ENCODE measurements at places on chromosomes 12 and 14.
A peak's percentile ranks its signal among the peaks of the same experiment; 100 is the strongest.

DNA sequence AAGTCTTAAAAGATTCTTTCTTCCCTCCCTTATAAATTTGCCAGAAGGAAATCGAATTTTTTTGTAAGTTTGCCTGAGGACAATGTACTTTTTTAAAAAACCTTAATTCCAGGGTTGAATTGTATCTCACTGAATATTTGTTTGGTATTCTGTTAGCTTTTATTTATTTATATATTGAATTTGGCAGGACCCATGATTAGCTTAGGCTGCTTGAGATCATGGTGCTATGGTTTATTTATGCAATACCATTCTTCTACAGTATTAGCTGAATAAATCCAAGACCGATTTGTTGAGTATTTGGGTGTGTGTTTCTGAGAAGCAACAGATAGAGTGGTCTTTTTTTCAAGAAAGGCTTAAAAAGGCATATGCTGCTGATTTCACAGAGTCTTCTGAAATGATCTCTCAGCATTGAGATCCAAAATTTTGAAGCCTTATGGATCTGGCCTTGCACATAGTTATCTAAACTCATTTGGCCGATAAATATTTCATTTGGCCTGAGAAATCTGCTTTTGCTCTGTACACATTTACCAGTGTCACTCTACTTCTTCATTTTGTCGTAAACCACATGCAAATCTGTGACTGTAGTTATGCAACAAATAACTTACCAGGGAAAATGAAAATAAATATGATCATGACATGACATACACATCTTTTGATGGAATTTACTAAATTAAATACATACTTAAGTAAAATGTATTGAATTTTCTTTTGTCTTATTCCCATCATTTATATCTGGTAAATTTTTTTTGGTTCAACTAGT lies 265.8 kb upstream of the FLRT2 start:
- no peak for DNase-seq

DNA sequence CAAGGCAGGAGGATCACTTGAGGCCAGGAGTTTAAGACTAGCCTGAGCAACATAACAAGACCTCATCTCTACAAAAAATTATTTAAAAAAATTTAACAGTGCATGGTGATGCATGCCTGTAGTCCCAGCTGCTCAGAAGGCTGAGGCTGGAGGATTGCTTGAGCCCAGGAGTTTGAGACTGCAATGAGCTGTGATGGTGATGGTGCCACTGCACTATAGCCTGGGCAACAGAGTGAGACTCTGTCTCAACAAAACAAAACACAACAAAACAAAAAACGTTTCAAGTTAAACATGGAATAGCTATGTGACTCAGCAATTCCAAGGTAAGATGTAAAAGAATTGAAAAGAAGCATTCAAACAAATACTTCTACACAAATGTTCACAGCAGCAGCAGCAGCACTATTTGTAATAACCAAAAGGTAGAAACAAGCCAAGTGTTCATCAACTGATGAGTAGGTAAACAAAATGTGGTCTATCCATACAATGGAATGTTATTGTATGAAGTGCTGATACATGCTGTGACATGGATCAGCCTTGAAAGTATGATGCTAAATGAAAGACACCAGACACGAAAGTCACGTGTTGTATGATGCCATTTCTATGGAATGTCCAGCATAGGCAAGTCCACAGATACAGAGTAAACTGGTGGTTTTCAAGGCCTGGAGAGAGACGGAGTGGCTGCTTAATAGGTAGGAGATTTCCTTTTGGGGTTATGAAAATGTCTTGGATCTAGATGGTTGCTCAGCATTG lies 31.4 kb downstream of the CFAP251 start:
- no peak for DNase-seq

- no peak for DNase-seq
Observed at GRCh38 chr14:82190742-82191141, 657.1 kb upstream of the SEL1L start.

GRCh38 chr12:6559500-6559899 lies 3.7 kb upstream of the IFFO1 start:
- no peak for DNase-seq

GRCh38 chr14:102727336-102728095 lies 49.7 kb upstream of the TRAF3 start:
- DNase-seq = peak; percentile 36

GRCh38 chr12:117892441-117892840 lies 76.3 kb downstream of the KSR2 start:
- no peak for DNase-seq

GRCh38 chr12:33476058-33476457 lies 36.4 kb upstream of the SYT10 start:
- DNase-seq = no peak

DNA sequence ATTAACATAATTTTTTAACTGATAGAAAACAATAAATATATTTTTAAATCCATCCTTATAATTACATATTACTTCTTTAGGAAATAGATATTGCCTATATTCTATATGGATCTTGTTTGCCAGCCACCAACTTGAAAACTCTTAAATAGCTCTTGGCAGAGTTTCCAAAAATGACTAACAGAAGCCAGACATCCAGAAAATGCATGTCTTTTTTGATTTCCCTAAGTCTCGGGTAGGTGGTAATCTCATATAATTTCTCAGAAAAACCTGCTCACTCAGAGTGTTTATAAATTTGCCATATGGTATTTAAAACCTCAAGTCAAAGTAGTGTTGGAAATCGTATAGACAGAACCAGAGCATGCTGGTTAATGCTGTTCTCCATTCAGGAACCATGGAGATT lies 360.4 kb upstream of the FOXG1 start:
- no peak for DNase-seq

- no peak for DNase-seq
Observed at GRCh38 chr12:109310247-109311125, 1.4 kb upstream of the FOXN4 start.

DNA sequence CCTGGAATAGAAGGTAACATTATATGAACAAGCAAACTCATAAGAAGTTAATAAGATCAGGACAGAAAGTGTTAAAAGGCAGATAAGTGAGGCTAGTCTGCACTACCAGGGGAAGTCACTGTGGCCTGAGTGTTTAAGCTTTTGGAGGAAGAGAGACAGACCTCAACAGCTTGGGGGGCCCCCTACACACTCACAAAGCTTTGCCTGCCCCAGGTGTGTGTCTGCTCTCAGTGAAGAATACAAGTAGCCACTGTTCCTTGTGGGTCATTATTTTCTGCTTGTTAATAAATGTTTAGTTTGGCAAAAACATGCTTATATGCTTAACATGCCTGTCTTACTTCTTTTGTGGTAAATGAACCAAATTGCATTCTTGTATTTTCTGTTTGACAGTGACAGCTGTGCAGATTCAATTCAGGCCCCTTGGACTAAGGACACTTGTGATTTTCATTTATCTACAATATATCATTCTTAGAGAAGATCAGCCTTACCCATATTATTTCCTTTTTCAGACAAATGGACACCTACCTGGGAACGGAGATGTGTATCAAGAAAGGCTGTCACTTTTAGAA lies 50.7 kb upstream of the C12orf71 start:
- no peak for DNase-seq

DNA sequence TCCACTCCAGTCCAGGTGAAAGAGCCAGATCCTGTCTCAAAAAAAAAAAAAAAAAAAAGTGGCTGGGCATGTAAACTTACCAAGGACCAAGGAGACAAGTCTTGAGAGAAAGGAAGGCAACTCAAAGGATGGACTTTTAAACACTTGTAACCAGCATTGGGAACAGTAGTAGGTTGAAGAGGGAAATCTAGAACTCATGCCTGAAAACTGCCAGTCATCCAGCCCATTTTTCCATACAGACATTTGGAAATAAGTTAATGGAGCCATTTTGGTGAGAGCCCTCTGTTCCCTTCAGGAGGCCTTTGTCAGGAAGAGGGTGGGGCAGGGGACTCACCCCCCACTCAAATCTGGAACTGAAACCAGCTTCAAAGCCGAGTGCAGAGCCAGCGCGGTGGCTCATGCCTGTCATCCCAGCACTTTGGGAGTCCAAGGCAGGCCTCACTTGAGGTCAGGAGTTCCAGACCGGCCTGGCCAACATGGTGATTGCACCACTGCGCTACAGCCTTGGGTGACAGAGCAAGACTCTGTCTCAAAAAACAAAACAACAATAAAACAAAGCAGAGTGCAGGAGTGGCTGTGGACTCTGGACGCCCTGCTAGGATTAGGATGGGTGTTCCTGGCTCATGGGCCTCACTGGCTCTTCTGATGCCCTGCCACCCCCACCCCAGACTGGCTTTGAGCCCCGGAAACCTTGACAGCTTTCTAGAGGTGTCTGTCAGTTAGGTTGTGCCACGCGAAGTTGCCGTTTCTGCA lies 1.6 kb upstream of the MLXIP start:
- no peak for DNase-seq

DNA sequence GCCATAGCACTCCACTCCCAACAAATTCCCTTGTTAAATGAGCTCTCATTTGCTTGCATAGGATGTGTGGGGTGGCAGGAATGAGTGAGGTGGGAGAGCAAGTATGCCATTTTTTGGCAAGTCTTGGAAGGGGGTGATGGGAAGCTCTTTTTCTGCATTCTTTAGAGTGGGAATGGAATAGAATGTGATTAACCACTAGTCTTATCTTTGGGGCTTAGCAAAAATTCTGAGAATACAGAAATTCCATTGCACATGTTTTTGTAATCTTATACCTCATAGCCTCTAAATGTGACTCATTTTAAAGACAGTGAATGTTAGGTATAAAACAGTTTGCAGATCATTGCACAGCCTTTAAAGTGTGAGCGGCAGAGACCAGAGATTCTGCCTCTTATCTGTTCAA lies 28.4 kb upstream of the NEDD1 start:
- no peak for DNase-seq

- DNase-seq = no peak
Observed at GRCh38 chr12:14769466-14769968, 33.8 kb downstream of the WBP11 start.

- DNase-seq = no peak
Observed at GRCh38 chr12:94208622-94208966, 60.2 kb downstream of the PLXNC1 start.

GRCh38 chr14:77638771-77639171 lies 22.3 kb upstream of the SPTLC2 start:
- DNase-seq = no peak

DNA sequence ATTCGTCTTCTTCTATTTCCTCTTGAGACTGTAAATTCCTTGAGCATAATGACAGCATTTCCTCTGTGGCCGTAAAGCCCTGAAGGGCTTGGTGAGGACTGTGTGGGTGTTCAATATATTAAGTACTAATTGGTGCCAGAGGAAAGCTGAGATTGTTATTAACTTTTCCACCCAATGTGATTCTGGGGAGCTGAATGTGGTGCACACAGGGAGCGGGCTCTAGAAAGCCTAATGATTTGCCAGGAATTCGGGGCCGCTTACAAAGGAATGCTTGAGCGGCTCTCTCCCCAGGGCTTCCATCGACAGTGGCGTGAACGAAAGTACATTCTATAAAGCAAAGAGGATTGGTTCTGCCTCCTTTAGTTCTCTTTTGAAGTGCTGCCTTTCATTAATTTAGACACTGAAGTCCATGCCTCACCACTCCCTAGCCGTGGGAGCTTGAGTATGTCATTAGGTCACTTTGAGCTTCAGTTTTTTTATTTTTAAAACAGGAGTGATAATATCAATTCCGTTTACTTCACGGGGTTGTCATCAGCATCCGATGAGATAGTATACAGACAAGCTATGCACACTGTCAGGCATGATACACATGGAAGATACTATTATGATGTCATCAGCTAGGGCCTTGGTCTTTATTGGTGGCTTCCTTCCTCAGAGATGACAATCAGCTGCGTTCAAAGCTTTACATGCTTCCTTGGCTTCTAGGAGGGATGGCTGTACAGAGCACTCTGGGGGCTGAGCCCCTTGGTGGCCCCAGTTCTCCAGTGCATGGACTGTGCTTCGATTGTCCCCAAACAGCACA lies 11.0 kb upstream of the GSG1 start:
- no peak for DNase-seq

- peak; percentile 5 for DNase-seq
Observed at GRCh38 chr12:126069549-126070165, 1004.4 kb downstream of the AACS start.
